Heart right ventricle (tissue), 16 donors: ENCODE measurements at places on chromosomes 11 and 22. TPM values are rescaled to one million over a fixed set of nuclear protein-coding genes. Genes with fewer than 3 reads are reported as not detected.

BAIAP2L2 gene
- polyA plus RNA-seq = 0.28 TPM

VPREB3 gene
- polyA plus RNA-seq = 0.88 TPM

DNA sequence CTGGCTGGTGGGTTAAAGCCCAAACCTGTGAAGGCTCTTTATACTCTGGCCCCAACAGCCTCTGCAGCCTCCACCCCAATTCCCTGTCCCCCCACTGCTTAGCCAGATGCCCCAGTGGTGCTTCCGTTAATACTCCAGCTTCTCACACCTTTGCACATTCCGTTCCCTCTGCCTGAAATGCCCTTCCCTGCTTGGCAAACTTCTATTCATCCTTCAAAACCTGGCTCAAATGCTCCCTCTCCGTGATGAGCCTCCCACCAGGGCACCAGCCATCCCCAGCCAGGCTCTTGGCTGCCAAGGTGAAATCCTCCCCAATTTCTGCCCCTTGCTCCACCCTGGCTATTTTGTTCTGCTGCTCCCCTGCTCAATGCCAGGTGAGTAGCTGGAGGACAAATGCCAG is 12.5 kb upstream of the FADS3 start:
- no peak for DNase-seq

DNA sequence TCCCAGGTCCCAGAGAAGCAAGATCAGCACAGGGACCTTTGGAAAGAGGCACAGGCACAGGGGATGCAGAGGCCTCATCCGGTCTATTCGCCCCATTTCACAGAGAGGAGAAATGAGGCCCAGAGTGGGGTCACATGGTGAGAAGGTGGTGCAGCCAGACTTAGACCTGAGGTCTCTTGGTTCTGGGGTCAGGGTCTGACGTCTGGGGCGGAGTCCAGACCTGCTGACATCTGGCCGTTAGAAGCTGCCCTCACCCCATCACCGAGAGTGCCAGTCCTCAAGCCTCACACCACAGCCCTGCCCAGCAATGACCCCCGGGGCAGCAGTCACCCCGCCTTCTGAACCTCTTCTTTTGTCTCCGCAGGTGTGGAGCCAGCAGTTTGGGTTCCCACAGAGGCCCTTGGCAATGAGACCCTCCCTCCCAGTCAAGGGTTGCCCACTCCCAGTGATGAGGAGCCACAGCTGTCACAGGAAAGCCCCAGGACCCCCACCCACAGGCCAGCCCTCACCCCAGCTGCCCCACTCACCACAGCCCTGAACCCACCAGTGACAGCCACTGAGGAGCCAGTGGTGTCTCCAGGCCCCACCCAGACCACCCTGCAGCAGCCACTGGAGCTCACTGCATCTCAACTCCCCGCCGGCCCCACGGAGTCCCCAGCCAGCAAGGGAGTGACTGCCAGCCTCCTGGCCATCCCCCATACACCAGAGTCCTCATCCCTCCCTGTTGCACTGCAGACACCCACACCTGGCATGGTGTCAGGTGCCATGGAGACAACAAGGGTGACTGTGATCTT is 62.4 kb downstream of the OTOG start:
- DNase-seq = no peak

- peak; percentile 12 for DNase-seq
These were observed 258.9 kb downstream of the BUD13 start for GRCh38 chr11:116513894-116514293.

DNA sequence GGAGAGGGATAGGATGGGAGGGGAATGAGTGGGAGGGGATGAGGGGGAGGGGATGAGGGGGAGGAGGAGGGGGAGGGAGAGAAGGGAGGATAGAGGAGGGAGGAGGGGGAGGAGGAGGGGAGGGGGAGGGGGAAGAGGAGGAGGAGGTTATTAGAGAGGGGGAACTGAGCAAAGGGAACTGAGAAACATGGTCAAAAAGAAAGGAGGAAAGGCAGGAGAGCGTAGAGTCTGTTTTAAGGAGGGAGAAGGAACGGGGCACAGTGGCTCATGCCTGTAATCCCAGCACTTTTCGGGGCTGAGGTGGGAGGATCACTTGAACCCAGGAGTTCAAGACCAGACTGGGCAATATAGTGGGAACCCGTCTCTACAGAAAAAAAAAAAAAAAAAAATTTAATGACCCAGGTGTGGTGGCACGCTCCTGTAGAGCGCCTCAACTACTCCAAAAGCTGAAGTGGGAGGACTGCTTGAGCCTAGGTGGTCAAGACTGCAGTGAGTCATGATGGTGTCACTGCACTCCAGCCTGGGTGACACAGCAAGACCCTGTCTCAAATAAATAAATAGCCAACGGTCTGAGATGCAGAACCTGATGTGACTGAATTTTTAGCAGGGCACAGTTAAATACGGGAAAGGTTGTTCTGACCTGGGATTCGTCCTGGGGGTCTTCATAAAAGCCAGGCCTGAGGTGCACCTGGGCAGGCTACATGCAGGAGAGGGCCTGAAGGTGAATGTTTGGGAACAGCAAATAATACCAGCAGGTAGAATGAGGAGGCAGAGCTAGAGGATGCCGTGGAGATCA is 4.0 kb downstream of the B3GNT6 start:
- DNase-seq = no peak

DNA sequence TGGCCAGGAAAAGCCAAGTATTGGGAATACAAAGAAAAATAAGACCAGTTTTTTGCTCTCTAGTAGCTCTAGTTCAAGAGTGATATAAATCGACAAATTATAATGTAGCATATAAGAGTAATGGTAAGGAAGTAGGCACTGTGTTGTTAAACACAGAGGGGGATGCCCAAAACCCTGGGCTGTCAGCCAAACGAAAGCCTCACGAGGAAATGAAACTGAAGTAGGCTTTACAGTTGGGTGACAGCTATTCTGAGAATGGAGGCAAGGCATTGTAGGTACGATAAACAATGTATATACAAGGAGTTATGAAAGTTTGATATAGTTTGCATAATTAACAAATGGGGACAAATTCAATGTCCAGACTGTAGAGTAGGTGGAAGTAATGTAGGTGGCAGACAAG is 176.4 kb downstream of the FAM181B start:
- no peak for DNase-seq
